Activated CD4-positive, alpha-beta T cell treated with anti-CD3 and anti-CD28 coated beads, Interleukin-2, amount 50 U/mL, for 24 hours (primary cell): ENCODE measurements at places on chromosomes 6 and 20.

DNA sequence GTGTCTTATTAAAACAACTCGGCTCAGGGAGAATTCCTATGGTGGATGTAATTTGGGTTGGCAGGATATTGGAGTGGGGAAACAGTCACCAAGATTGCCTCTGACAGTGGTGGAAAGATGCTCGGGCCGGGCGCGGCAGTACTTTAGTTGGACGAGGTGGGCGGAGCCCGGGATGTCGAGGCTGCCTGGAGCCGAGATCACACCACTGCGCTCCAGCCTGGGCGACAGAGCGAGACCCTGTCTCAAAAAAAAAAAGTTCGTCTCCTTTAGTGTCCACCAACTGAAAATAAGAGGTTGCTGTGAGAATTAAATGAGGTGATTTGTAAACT lies 621 bp downstream of the NOL7 start:
- no peak for DNase-seq

DNA sequence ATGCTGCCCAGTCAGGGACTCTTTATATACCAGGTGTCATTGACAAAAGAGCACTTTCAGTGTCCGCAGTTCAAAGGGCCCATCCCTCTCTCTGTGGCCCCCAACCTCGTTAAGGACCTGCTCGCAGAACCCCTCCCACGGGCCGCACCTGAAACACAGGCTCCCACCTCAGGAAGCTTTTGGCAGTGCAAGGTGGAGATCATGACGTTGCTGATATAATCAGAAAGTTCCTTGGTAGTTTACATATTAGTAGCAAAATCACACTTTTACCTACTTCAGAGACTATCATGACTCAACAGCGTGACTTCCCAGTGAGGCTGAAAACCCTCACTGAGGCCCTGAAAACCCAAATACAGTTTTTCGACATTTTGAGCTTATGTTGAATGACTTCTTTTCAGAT lies 4.1 kb downstream of the TTLL2 start:
- DNase-seq = no peak

DNA sequence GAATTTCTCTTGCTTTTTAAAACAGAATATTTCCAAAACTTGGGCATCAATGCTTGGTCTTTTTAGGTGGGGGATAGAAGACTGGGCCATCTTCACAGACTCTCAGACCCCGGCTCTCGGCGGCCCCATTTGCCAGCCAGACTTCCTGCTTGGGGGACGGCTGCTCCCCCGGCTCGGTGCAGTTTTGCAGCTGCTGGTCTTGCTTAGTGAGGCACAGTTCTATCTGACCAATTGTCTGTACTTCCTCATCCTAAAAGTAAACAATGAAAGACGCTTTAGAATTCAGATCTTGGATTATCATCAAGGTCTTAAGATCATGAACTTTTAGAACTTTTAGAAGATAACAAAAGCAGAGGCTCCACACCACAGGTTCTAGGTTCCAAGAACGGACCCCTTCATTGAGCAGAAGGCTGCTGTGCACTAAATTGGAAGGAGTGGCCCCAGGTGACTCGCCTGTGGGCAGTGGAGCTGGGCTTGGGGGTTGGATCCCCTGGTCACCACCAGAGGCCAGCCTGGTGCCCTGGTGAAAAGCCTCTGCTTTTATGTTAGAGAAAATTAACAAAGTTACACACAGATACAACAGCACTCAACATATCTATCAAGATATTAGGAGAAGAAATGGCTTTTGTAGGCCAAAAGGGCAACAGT lies 26.7 kb downstream of the RNASET2 start:
- no peak for DNase-seq

DNA sequence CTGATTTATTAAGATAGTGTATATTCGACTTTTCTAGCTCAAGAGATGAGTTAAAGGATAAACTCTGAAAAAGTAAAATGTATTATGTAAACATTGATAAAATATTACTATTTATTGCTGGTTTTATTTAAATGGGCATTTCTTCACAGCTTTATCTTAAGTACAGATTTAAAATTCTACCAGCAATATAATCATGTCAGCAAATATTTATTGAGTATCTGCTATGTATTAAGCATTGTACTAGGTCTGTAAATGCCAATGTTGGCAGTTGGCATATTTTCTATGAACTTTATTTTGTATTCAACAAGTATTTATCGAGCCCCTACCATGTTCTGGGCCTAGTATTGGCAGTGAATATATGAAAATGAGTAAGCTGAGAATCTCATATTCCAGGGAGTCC lies 231.0 kb downstream of the FARS2 start:
- DNase-seq = no peak

GRCh38 chr6:35794536-35795452 lies 2.3 kb downstream of the CLPS start:
- DNase-seq = no peak

DNA sequence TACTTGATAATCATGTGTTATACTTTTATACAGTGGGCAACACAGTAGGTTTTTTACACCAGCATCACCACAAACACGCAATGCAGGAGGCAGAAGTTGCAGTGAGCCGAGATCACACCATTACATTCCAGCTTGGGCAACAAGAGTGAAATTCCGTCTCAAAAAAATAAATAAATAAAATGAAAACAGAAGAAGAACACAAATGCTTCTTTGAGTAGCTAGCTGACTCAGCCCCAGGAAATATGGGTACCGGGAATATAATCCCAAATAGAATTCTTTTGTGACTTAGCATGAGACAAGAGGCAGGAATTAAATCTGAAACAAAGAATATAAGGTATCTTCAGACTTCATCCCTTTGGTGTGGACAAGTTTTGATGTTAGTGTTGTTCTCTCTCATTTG lies 164.2 kb upstream of the ATXN1 start:
- DNase-seq = no peak

DNA sequence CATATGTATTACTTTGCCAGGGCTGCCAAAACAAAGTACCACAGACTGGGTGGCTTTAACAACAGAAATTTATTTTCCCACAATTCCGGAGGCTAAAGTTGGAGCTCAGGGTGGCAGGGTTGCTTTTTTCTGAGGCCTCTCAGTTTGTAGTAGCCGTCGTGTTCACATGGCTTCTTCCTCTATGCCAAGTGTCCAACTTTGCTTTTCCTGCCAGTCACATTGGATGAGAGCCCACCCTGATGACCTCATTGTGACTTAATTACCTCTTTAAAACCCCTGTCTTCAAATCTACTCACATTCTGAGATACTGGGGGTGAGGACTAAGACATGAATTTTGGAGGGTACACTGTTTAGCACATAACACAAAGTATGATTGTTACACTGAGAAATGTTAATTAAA lies 9.9 kb upstream of the ECT2L start:
- DNase-seq = no peak

DNA sequence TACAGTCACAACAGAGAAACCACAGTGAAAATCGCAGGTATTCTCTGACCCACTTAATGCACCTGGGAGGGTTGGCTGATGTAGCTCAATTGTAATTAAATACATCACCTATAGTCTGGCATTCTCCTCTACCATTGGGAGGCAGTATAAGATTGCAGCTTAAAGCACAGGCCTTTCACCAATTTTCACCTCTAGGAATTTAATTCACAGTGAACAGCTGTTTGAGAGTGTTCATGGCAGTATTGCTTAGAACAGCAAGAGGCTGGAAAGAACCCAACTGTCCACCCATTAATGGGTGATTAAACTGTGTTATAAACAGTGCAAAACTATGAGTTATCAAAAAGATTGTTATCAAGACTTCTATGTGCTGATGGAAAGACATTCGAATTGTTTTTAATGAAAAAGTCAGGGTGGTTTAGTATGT lies 2.0 kb downstream of the EDEM2 start:
- DNase-seq = no peak

- DNase-seq = no peak
These were observed 257.1 kb downstream of the BCKDHB start for GRCh38 chr6:80363501-80364122.

DNA sequence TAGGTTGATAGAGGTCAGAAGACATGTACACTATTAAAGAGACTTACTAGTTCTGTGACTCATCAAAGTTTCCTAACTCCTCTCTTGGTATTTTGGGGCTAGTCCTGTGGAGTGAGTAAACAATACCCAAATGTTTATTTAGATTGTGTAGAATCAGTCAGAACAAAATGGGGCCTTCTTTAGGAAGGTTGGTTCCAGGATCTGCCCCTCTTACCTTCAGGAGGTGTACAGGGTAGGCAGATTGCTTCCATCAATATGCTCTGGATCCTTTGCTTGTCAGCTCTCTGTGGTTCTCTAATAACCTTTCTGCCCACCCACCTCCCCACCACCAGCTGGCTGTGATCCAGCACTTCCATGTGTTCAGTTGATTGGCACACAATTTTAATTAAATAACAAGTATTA lies 107.0 kb downstream of the POPDC3 start:
- no peak for DNase-seq

- DNase-seq = no peak
These were observed 34.1 kb downstream of the SLC2A4RG start for GRCh38 chr20:63773571-63774241.

- no peak for DNase-seq
These were observed 52.7 kb upstream of the MYB start for GRCh38 chr6:135128268-135128914.

DNA sequence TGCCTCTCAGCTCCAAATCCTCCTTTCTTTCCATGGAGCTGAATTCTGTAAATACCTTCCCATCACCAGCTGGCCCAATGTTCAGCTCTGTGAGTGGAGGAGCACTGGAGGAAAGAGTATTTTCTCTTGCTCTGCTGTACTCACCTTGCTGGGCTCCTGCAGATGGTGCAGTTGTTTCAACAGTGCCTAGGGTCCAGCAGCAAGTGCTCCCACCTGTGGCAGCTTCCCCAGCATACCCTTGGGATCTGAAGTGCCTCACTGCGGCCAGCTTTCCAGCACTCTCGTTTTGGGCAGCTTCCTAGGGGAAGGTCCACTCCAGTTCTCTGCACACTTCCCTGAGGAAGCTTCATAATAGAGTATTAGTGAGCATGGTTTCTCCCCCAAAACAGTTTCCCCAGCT lies 170.9 kb downstream of the ARHGAP18 start:
- no peak for DNase-seq

DNA sequence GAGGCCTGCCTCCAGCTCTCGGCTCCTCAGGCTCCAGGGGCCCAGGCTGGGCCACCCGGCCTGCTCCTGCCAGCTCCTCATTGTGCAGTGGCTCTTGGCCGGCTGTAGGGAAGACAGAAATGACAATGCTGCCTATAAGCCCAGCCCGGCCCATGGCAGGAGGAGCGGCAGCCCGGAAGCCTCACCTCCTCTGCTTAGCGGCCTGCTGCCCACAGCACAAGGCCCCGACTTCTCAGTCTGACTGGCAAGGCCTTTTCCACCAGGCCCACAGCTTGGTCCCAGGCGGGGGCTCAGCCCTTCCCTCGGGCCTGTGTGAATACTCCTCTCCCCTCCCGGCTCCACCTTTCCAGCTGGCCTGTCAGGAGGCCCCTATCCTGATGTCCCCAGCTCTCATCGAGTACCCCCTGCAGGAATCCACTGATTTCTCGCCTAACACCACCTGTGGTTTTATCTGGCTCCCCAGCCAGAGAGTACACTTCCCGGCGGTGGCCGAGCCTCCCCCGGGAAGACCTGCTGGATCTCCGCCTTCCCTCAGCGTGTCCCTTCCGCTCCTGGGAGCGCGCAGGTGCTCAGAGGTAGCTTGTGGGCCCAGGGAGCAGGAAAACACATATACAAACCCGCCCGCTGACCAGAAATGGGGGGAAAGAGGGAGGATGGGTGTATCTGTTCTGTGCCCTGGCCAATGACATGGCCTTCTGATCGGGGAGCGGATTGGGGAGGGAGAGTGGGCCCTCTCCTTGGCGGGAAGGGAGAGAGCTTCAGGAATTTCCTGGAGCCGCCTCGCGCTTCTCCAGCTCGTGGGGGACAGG lies 963 bp downstream of the DDRGK1 start:
- no peak for DNase-seq
